NCI-H2081 treated with DMSO at 0.1 percent for 48 hours (cell line): ENCODE measurements at places on chromosomes 6 and 20.

DNA sequence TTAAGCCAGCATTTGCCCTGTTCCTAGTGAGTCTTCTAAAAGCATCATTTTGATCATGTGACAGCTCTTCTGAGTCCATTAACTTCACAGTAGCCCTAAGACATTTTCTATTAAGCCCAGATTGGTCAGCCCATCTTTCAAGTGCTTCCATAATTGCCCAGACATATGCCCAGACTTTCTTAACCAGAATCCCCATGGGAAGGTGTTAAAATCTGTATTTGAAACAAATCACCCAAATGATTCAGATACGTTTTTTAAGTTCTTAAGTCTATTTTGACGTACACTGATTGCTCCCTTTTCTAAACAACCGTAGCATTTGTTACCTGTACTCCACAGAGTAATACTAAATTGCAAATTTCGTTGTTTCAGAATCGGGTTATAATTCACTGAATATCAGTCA is 89.3 kb downstream of the BCAS1 start:
- DNase-seq, result no peak

DNA sequence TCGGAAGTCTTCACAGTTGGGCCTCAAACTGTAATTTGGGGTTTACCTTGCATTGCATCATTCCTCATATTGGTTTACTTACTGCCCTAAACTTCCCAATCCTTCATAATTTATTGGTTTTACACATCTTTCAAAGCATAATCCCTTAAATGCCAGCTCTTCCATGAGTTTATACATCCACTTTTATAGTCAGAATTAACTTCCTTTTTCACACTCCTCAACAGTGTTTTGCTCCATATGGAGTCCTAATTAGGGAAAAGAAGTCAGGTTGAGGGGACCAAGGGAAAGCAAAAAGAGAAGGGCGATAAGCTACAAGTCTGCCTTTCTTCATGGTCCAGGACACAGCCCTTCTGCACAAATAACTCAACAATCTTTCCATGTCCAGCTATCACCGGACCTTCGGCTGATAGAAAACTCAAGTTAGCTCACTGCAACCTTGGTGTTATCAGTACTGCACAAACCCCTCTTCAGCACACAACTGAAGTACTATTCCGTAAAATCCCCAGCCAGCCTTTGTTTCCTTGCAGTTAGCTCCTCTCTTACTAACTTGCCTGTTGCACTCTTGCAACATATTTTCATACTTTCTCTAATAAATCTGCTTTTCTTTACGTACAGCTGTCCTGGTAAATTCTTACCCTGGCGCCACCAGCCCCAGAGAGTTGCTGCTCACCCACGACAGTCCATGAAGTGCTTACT is 2.0 kb downstream of the EEF1E1 start:
- no peak for DNase-seq

DNA sequence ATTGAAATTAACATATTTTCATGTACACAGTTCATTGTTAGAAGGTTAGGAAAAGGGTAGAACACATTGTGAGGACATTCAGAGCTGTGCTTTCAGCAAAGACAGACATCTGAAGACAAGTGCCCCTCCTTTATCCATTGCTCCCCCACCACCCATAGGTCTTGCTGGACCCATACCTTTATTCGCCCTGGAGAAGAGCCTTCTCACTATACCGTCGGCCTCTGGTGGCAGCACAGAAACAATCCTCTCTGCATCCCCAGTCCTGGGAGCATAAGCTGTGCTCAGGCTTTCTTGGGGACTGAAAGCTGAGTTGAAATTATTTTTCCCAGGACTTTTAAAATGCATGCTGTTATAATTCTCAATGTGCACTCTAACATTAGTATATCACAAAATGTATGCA is 372.3 kb downstream of the EPHA7 start:
- DNase-seq, result no peak

GRCh38 chr20:1895674-1896483 is 672 bp downstream of the SIRPA start:
- DNase-seq, result no peak

GRCh38 chr6:162960679-162961457 is 233.1 kb downstream of the PACRG start:
- DNase-seq, result no peak
